ENCODE measurements at places on chromosomes 5 and 9.
A peak's percentile ranks its signal among the peaks of the same experiment; 100 is the strongest.

GRCh38 chr9:94639061-94639998 is at the start of gene FBP1:
TSS of gene FBP1 (minus strand) at chr9:94639518. CDS start at chr9:94639310, 208 bp downstream.
- no peak for DNase-seq

GRCh38 chr5:157570531-157571200 is 4.9 kb downstream of the ADAM19 start:
- no peak for DNase-seq

DNA sequence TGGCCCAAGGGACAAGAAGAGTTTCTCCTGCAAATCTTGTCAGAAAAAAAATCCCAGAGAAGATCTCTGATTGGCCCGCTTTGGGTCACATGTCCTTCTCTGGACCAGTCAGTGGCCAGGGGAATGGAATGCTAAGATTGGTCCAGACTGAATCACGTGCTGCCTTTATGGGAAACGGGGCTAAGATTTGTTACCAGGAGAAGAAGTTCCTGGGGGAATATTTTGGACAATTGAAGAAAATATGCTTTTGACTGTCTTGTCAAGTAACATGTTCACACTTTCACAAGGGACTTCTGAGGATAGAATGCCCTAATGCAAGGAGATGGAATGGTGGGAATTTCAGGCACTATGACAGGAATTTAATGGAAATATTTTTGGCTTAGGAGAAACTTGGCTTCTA is 74.1 kb upstream of the SH3PXD2B start:
- no peak for DNase-seq

- DNase-seq: no peak
Observed at GRCh38 chr9:79766091-79766490, 194.3 kb downstream of the TLE4 start.

GRCh38 chr5:81359108-81359507 is 34.8 kb downstream of the ACOT12 start:
- no peak for DNase-seq

- DNase-seq: no peak
Observed at GRCh38 chr9:36431078-36431477, 31.0 kb upstream of the RNF38 start.

DNA sequence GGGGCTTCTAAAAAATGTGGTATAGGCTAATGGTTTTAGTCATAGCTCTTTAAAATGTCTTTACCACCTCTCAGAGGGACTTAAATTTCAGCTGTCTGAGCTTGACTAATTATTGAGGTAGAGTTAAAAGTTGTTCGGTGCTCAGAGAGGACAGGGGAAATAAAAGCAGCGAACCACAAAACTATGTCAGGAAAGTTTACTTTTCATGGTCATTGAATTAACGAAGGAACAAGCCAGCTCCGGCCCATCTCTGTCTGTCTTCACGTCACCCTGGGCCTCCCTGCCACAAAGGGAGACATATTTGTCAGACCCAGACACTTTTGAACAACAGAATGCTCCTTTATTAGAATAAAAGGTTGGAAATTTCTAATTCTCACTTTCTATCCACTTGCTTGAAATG is 98.8 kb upstream of the EFNA5 start:
- DNase-seq: no peak

DNA sequence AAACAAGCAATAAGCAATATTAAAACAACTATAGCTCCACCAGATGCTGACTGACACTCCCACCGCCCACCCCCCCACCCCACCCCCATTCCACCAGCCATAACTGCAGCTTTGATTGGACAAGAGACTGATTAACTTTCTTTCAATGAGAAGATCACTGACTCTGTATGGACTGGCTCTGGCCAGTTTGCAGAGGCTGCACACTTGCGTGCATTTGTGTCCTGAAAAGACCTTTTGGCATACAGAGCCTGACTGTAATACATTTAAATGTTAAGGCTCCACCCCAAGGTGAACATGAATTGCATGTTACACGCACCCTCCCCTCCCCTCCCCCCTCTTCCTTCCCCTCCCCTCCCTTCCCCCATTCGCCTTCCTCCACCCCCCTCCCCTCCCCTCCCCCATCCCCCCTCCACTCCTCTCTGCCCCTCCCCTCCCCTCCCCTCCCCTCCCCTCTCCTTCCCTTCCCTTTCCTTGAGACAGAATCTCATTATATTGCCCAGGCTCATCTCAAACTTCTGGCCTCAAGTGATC is 31.1 kb downstream of the FGD3 start:
- no peak for DNase-seq

- DNase-seq: peak; percentile 6
Observed at GRCh38 chr9:112012026-112012902, 115.7 kb downstream of the UGCG start.

DNA sequence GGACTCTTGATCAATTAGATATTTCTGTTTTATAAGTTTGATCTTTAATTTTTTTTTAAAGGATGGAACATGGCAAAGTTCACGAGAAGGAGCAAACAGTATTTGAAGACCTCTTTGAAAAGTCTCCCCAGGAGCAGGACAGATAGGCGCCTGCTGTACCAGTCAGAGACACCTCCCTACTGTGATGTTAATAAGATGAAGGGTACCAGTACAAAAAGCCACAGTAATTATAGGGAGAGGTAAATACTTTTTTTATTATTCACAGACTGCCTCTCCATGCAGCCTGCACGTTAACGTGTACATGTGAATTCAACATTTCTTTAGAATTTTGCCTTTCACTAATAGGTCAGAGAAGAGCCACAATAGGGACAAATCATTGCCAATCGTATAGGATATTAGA is 146.5 kb upstream of the CDH6 start:
- no peak for DNase-seq

- no peak for DNase-seq
Observed at GRCh38 chr9:75953218-75953617, 62.7 kb downstream of the PCSK5 start.

DNA sequence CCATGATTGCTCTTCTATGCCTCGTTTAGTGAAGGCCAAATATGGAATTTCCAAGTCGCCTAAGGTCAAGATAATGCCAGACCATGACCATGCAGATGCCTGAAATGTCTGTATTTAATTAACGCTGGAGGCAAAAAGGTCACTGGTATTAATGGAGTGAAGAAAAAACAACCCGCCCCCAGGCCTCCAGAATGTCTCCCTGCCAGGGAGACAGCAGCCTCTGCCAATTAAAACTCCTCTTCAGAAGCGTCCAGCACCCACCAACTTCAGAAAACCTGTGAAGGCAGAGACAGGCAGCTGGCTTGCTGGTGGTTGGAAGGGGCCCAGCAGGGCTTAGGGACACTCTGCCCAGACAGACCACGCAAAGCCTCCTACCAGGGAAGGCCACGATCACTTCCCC is 94.4 kb downstream of the VAV2 start:
- DNase-seq: no peak

- no peak for DNase-seq
Observed at GRCh38 chr5:163079618-163080017, 357.8 kb upstream of the CCNG1 start.

GRCh38 chr5:150266871-150267291 is 22.7 kb downstream of the CAMK2A start:
- DNase-seq: no peak

DNA sequence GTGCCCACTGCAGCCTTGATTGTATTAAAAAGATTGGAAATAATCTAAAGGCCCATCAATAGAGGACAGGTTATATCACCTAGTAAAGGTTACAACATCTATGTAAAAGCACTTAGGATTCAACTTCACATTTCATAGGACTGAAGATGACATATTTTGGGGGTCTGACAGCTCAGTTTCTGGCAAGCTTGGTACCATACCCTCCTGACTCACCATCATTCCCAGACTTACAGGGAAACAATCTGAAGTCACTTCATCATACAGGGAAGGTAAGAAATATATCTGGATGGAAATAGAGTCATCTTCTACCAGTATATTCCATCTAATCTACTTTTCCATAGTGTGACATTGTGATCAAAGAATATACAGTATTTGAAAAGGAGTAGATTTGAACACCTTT is 28.8 kb upstream of the DAB2 start:
- no peak for DNase-seq

DNA sequence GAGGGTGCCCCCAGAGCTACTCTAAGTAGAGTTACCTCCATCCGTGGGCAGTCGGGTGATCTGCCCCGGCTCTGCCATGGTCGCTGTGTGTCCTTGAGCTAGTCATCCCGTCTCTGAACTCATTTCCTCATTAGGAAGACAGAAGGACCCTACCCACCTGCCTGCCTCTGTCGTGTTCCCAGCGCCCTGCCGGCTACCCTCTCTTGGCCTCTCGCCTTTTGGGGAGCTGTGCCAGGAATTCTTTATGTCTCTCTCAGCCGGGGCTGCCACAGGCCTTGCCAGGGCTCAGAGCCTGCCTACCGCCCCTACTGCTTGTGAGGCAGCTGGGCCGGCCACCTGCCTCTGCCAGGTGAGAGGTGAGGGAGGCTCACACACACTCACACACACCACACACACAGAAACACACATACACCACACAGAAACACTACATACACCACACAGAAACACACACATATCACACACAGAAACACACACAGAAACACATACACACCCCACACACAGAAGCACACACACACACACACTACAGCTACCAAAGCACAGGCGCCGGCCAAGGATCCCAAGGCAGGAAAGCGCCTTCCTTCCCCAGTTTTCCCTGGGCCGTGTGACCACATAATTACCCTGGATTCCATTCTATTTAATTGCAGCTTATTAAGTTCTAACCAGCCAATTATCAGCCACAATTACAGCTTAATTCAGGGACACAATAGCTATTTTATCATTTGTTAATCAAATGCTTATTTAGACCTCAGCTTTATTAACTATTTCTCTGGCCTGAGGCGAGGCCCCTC is 41.7 kb downstream of the UNC5A start:
- DNase-seq: no peak

- no peak for DNase-seq
Observed at GRCh38 chr5:61551637-61552313, 219.7 kb downstream of the ZSWIM6 start.

Measured in amygdala (tissue), 56 donors.